ENCODE measurements at places on chromosomes 12 and 14. TPM values are rescaled to one million over a fixed set of nuclear protein-coding genes. Genes with fewer than 3 reads are reported as not detected.

The ASPG gene
- not detected for total RNA-seq

The TPCN1 gene
- total RNA-seq: 24.6 TPM

The FAM90A1 gene
- total RNA-seq: not detected

The ATP23 gene
- 7.9 TPM for total RNA-seq

The FGF23 gene
- total RNA-seq: not detected

The TAS2R46 gene
- 0.72 TPM for total RNA-seq

The LYZ gene
- not detected for total RNA-seq

The TSHR gene
- total RNA-seq: not detected

The SLC5A8 gene
- total RNA-seq: not detected

The KRT81 gene
- total RNA-seq: 0.16 TPM

The SMOC1 gene
- 2.3 TPM for total RNA-seq

The GLI1 gene
- total RNA-seq: not detected

The SSPN gene
- 0.97 TPM for total RNA-seq

The RNASE8 gene
- total RNA-seq: not detected

The YARS2 gene
- 20.6 TPM for total RNA-seq

The C12orf50 gene
- total RNA-seq: not detected

The KRT83 gene
- total RNA-seq: not detected
